ENCODE measurements at places on chromosomes 1 and 21. TPM values are rescaled to one million over a fixed set of nuclear protein-coding genes. Genes with fewer than 3 reads are reported as not detected.

The NR5A2 gene
- total RNA-seq = 0.84 TPM

The OR2T2 gene
- total RNA-seq = not detected

The CYP4X1 gene
- total RNA-seq = not detected

The FAM167B gene
- not detected for total RNA-seq

The AIM2 gene
- not detected for total RNA-seq

The SLC44A3 gene
- not detected for total RNA-seq

The ZBTB8A gene
- total RNA-seq = 8.9 TPM

The MAP3K6 gene
- 10.0 TPM for total RNA-seq

The OR2L8 gene
- total RNA-seq = not detected

The KCNE2 gene
- not detected for total RNA-seq
